Foreskin keratinocyte (primary cell): ENCODE measurements at places on chromosomes 2 and 18. TPM values are rescaled to one million over a fixed set of nuclear protein-coding genes. Genes with fewer than 3 reads are reported as not detected.

GRCh38 chr18:56189615-56190014 is 448.8 kb downstream of the TXNL1 start:
- DNase-seq, result no peak

GRCh38 chr2:171523088-171524017 is 1.1 kb downstream of the CYBRD1 start:
- peak; percentile 53 for DNase-seq

NPHP1 gene
- total RNA-seq, result 5.1 and 5.5 TPM in 2 replicates

ALKAL2 gene
- not detected in 2 replicates for total RNA-seq

DNA sequence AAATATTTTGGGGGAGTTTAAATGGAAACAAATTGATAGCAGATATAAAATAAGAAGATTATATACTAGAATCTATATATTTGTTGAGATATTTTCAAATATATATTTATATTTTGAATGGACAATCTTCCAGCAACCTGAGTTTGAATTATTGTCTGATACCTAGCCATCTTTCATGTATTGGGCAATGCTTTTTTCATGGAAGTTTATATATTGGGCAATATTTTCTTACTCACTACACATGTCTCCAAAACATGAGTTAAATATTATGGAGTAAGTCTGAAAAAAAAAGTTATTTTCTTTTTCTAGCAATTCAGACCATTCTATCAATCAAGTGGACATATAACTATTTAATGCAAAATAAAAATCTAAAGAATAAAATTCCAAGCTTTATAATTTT is 295.2 kb downstream of the NYAP2 start:
- DNase-seq, result no peak

DNA sequence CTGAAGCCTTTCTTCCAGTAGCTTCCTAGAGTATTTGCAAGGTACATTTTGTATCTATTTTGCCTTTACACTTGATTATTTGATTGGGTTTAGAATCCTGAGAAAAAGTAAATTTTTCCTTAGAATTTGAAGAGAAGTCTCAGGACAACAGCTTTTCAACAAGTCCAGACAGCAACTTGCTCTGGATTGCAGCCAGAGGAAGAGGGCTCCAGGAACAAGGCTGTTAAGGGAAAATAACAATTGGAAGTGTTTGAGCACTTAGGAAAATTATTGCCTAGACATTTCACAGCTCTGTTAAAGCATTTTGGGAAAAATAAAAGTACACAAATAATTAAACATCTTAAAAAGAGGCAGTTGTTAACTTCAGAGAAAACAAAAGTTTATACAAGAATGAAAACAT is 58.3 kb upstream of the RAPGEF4 start:
- DNase-seq, result peak; percentile 56

- no peak for DNase-seq
Measured at GRCh38 chr2:43116988-43117387, 109.4 kb downstream of the ZFP36L2 start.

GMCL1 gene
- total RNA-seq, result 9.9 and 11.9 TPM in 2 replicates

PAX8 gene
- total RNA-seq, result 5.6 and 7.0 TPM in 2 replicates

DNA sequence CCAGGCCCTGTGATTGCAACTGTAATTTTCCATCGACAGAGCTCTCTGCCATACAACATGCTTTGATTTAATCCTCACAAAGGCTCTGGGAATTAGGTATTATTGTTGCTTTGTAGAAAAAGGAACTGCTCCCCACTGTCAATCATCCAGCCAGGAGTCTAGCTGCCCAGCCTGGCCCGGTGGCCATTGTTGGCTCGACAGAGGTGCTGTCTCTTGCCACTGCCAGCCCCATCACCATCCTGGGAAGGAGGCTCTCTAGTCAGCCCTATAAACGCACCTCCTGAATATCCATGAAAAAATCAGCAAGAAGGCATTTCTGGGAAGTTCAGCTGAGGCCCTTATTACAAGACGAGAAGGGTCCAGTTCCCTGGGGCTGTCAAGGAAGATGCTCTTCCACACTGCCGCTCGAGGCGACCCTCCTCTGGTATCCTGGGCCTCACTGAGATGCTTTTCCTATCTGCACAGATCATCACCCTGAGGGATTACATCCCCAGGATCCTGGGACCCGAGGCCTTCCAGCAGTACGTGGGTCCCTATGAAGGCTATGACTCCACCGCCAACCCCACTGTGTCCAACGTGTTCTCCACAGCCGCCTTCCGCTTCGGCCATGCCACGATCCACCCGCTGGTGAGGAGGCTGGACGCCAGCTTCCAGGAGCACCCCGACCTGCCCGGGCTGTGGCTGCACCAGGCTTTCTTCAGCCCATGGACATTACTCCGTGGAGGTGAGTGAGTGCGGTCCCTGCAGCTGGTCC is 71.0 kb downstream of the TPO start:
- no peak for DNase-seq

DNA sequence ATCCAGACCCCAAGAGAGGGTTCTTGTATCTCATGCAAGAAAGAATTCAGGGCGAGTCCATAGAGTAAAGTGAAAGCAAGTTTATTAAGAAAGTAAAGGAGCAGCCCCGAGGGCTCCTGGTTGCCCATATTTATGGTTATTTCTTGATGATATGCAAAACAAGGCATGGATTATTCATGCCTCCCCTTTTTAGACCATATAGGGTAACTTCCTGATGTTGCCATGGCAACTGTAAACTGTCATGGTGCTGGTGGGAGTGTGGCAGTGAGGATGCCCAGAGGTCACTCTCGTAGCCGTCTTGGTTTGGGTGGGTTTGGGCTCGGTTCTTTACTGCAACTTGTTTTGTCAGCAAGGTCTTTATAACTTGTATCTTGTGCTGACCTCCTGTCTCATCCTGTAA is 750.2 kb upstream of the FANCL start:
- no peak for DNase-seq

RPL37A gene
- 3,814 and 4,088 TPM in 2 replicates for total RNA-seq

DNA sequence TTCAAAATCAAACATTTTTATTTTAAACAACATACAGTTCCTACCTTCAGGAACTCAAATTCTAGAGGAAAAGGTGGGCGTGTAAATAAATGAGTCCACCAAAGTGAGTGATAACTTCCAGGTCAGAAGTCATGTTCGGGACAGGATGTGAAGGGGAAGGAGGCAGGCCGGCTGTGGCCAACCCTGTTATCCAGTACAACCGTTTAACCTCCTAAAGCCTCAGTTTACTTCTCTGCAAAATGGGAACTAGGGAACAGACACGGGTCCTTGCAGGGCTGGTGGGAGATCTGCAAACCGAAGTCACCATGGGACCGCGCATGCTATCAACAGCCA is 373 bp downstream of the EIPR1 start:
- DNase-seq, result peak; percentile 17

- peak; percentile 62 for DNase-seq
Measured at GRCh38 chr2:188701836-188702235, 272.3 kb upstream of the COL3A1 start.

DNA sequence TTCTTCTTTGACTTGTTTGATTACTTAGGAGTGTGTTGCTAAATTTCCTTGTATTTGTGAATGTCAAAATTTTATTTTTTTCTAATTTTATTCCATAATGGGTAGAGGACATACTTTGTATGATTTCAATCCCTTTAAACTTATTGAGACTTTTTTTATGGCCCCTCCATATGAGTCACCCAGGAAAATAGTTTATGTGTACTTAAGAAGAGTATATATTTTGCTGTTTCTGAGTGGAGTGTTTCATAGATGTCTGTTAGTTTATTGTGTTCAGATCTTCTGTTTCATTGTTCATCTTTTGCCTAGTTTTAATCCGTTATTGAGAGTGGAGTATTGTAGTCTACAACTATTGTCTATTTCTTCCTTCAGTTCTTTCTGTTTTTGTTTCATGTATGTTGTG is 81.9 kb downstream of the EPB41L5 start:
- no peak for DNase-seq

- no peak for DNase-seq
Measured at GRCh38 chr2:152459091-152459490, 124.1 kb downstream of the FMNL2 start.

DNA sequence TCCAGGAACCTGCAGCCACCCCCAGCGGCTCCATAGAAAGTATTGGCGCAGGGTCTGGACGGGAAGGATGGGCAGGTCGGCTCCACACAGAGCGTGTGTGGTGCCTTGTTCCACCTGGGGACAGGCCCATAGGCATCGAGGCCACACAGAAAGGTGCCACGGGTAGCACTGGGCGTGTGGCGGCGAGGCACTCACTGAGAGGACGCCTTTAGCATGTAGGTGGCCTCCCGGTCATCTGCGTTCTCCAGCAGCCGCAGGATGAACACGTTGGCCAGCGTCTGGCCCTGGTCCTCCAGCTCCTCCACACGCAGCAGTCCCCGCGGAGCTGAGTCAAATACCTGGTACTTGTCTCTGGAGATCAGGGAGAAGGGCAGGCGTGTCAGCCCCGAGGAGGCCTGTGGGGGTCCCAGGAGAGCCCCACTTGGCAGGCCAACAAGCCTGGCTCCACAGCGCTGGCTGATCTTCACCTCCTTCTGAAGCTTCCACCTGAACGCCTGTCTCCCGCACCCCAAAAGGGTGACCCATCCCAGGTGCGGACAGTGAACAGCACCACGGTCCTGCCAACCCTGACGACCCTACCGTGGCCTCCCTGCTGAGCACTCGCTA is 13.2 kb downstream of the SNORC start:
- no peak for DNase-seq
